ENCODE measurements at places on chromosomes 11 and 22.

- DNase-seq: no peak
Observed at GRCh38 chr11:48014917-48015316, 34.6 kb downstream of the PTPRJ start.

DNA sequence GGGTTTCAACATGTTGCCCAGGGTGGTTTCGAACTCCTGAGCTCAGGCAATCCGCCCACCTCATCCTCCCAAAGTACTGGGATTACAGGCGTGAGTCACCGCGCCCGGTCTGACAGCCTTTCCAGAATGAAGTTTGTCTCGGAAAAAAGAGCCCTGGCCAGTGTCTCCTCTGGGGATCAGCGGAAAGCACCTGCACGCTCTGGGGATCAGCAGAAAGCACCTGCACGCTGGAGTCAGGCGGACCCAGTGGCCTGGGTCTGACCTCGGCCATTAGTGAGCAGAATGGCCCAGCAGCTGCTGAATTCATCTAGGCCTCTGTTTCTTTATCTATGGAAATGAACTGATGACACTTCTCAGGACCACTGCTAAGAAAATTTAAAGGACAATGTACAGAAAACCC, 10.5 kb upstream of the TESMIN start:
- no peak for DNase-seq

- DNase-seq: no peak
Observed at GRCh38 chr11:111344032-111344431, 35.0 kb downstream of the POU2AF1 start.

DNA sequence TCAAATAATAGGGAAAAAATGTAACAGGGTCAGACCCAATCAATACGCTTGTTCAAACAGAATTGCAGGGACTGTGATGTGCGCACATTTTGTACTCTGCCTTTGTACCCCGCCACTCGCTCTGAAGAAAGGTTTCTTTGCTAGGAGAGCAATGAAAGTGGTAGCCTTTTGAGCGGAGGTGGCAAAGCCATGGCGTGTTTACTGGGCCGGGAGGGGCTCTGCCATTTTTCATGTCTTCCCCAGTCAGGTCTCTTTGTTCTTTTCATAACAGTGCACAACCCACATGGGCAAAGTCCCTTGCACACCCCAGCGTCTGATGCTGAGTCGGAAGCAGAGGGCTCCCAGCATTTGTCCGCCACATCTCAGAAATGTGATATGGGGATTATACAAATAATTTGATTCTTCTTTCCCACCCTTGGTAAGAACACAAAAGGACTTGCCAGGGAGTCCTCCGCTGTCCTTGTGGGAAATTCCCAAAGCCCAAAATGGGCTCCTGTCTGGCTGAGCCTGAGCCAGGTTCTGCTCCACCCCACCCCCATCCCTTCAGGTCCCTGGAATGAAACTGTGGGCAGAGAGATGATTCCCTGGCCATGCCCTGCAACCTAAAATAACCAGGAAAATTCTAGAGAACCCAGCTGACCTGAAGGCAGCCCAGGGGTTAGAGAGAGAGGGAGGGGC, 36.6 kb downstream of the C11orf58 start:
- DNase-seq: no peak

DNA sequence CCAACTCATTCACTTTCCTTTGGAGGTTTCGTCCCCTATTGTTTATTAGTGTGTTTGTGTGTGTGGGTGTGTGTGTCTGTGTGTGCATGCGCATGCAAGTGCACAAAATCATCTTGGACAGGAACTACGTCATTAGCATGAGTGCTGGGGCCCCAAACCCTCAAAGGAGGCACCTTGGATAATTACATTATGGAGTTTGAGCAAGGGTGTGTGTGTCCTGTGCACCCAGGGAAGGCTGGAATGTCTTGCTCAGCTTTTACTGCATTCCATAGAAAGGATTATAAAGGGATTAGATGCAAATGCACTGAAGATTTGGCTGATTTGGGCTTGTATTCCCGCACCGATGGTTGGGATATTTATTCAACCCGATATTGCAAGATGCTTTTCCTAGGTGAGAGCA, 203.4 kb upstream of the NAV2 start:
- DNase-seq: no peak

DNA sequence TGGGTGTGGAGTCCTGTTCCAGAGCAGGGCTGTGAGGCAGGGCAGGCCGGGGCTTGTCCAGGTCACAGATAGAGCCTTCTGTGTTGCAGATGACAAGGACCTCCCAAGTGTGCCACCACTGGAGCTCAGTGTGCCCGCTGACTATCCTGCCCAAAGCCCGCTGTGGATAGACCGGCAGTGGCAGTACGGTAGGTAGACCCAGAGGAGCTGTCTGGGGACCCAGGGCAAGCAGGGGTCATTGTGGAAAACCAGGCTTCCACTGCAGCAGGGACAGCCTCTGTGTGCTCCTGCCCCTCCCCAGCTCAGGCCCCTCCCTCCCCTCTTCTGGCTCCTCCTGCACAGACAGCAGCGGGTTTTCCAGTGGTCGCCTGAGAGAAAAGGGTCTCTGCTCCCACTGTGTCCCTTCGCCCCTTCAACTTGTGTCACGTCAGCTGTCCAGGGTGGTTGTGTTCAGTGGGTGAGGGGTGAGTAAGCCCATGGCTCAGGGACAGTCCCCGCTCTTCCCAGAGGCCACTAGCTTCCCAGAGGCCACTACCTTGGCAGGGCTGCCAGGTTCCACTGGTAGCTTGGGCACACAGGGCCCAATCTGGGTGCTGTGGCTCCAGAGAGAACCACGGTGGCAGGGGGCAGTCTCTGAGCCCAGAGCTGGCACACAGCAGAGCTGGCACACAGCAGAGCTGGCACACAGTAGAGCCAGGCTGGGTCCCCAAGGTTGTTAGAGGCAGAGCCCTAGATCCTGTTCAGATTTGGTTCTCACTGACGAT, 78.4 kb downstream of the MED15 start:
- no peak for DNase-seq

DNA sequence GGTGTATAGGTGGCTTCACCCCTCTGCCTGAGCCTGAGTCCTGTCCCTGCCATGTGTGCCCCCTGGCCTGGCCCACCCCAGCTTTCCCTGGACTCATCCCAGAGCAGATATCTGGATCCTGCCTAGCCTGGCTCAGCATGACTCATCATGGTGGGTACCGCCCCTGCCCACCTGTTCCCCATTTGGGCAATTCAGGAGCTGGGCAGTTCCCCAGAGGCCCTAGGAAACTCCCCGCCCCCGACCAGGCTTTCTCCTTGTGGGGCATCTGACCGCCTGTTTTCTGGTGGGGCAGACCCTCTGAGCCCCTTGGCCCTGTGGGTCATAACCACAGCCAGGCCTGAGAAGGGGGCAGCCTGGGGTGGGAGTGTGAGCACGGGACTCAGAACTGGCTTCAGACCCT, 4.4 kb downstream of the TSPO start:
- DNase-seq: no peak

DNA sequence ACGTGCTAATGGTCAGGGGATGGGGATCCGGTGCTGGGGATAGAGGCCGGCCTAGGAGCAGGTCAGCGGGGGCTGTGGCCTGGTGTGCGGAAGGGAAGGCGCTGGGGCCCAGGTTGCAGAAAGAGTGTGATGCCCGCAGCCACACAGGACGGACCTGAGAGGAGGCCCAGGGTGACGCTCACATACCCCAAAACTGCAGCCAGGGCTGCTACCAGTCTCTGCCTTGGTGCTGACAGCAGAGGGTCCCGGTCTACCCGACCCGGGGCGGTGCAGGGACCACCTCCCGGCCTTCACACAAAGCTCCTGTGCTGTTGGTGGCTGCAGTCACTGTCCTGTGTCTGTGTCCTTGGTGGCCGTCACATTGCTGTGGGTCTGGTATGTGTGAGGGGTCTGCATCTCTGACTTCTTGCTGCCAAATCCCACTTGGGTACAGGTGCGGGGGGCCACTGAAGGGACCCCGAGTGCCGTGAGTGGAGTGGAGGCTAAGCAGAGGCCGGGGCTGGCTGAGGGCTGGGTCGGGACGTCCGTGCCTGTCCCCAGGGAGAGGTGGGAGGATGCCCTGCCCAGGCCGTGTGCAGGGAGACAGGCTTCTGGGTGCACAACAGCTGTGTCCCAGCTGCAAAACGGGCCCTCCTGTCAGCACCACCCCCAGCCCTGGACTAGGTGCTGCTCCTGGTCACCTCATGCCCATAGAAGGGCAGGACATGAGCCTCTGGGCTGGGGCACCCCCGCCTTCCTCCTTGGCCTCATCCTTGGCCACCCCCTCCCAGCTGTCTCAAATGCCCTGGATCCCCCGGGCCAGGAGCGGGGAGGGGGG, 1.5 kb downstream of the LSP1 start:
- no peak for DNase-seq

Measured in NCI-H1048 (cell line).